ENCODE measurements at places on chromosomes 2 and 18.
A peak's percentile ranks its signal among the peaks of the same experiment; 100 is the strongest.

DNA sequence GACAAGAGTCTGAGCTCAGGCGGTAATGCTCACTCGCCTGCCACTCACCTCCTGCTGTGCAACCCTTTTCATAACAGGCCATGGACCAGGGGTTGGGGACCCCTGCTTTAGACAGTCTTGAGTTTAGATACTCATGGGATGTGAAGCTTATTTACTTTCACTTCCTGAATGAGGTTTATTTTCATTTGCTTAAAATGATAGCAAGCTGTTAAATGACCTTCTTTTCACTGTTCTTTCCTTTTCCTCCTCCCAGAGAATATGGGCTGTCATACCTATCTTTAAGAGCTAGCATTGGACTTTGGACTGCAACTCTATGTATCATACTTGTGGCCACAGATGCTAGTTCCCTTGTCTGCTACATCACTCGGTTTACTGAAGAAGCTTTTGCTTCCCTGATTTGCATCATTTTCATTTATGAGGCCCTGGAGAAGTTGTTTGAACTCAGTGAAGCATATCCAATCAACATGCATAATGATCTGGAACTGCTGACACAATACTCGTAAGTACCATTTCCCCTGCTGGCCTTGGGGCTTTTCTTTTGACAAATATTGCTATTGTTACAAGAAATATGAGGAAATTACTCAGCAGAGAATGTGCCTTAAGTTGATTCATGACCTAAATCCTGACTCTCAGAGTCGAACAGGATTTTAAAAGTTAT lies 168.5 kb downstream of the DPP4 start:
- DNase-seq, result no peak

- peak; percentile 100 for DNase-seq
Observed at GRCh38 chr2:44168681-44169154, at the start of gene PPM1B. Gene PPM1B, plus strand, starts transcription at chr2:44168875. Its CDS starts 32,325 bp downstream, at chr2:44201200.

- DNase-seq, result no peak
Observed at GRCh38 chr2:188969651-188970050, 4.5 kb upstream of the COL3A1 start.

GRCh38 chr2:47414682-47415458 lies 11.9 kb downstream of the MSH2 start:
- no peak for DNase-seq

DNA sequence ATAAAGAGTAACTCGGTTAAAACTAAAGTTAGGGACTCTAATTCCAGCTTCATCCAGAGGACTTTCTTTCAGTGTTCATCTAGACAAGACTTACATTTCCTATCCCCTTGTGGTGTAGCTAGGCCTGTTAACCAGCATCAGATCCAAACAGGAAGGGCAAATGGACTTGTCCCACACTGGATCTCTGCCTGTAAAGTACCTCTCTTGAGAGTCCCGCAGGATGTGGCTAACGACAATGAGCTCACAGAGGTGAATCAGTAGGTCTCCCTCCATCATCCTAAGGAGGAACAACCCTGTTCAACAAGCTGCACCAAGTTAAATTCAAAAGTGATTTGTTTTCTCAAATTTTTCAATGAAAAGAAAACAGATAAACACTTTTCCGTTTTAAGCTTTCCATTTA lies 412.3 kb upstream of the RGPD4 start:
- DNase-seq, result no peak

GRCh38 chr18:63936156-63936931 lies 12.8 kb upstream of the HMSD start:
- peak; percentile 80 for DNase-seq

DNA sequence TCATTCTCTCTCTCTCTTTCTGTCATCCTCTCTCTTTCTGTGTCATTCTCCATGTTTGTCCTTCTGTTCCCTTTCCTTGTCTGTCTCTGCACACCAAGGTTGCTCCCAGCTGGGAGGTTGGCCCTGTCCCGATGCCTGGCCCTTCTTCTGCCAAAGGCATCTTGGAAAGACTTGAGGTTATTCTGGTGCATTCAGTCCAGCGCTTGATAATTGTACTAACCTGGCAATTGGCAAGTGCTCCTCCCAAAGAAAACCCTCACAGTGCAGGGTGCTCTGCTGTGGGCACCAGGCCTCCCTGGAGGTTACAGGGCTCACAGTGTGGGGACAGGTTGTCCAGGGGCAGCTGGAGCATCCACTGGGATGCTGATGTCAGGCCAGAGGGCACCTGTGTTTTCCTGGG lies 95.4 kb downstream of the GLI2 start:
- DNase-seq, result no peak

- no peak for DNase-seq
Observed at GRCh38 chr2:239939736-239940483, 85.2 kb downstream of the NDUFA10 start.

DNA sequence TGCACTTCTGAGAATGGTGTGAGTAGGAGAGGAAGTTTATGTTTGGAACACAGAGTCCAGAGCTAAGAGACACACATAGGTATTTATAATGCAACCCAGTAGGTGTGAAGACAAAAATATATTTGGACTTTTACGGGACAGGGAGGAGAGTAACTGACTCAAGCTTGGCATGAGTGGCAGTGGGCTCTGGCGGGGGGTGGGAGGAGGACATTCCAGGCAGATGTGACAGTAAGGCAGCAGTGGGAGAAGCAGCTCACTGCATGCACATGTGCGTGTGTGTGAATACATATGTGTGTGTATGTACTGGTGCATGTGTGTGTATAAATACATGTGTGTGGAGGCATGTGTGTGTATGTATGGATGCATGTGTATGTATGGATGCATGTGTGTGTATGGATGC lies 51.4 kb downstream of the DCDC2C start:
- no peak for DNase-seq

DNA sequence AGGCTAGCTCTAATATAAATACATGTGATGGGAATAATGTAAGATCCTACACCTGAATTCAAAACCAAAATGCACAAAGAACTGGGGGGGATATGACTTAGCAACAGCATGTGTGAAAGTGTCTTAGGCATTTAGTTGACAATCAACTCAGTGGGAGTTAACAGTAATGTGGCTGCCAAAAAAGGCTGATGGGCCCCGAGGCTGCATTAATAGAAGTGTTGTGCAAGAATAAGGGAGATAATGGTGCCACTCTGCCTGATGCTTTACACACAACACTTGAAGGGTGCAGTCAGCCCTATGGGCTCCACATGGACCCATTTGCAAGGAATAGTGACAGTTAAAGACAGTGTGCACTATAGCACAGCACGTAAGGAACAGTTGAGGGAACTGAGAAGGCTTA lies 649.4 kb upstream of the ZEB2 start:
- DNase-seq, result no peak

DNA sequence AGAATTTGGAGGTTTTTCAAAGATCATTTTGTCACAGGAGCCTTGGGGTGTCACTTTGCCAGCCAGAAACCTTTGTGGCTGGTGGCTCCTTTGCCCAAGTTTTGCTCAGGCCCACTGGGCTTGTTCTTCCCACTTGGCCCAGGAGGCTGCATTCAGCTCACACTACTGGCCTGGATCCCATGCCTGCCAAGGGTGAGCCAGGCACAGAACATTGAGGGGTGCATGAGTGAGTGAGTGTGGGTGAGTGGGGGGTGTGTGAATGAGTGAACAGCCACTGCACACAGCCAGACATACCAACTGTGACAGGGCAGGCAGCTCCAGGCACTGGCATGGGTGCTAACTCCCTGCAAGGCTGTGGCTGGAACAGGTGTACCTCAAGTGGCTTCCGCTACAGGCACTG lies 39.6 kb downstream of the FAM171B start:
- peak; percentile 13 for DNase-seq

GRCh38 chr2:234694244-234695013 lies 197.5 kb upstream of the ARL4C start:
- no peak for DNase-seq

GRCh38 chr18:79555885-79556284 lies 123.7 kb upstream of the CTDP1 start:
- no peak for DNase-seq

DNA sequence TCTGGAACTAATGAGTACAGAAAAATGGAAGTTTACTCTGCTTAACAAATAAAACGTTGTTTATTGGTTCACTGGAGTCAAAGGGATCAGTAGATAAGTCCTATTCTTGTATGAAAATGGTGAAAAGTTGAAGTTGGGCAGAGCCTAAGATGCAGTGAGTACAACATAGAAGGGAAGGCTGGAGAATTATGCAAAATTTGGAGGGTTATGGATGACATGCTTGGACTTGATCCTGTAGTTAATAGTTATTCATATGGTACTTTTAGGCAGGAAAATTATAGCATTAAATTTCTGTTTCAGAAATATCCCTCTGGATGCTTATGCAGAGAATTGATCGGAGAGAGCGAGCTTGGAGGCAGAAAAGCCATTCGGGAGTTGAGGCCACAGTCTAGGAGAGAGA lies 167.6 kb downstream of the KCNS3 start:
- no peak for DNase-seq

DNA sequence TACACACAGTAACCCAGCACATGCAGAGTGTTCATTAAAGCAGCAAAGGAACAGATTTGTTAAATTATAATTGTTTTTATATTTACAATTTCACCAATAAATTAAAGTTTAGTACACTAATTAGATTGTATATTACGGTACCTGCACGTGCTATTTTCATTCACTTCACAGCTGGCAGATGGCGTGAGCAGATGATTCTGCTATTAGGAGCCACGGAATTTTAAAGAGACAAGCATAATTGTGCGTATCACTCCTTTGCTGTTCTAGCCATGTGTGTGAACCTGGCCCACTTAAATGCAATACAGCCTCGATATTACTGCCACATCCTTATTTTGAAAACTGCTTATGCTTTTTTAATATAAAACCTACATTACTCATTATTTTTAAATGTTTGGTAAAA lies 332.8 kb upstream of the SOX11 start:
- no peak for DNase-seq

GRCh38 chr18:77132369-77133050 lies at the start of gene MBP:
Gene MBP, minus strand, starts transcription at chr18:77132783. Its CDS starts 27,522 bp downstream, at chr18:77105261.
- DNase-seq, result no peak

- no peak for DNase-seq
Observed at GRCh38 chr2:17051538-17051937, 385.9 kb upstream of the CYRIA start.

DNA sequence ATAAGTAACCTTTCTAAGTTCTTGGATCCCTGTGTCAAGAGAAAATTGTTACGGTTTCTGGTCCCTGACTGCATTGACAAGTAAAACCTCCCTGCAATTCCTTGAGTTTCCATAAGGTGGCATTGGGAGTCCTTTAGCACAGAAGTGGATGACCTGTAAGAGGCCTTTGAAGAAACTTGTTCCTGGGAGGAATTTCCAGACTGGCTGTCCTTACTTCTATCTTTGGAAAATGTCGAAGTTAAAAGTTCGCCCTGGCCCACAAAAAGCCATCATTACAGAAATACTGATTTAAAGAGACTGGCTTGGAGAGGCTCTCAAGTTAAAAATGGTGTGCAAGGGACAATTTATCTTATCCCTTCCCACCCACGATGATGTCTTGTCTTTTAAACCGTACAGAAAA lies 218.4 kb downstream of the CDH20 start:
- DNase-seq, result peak; percentile 63

- no peak for DNase-seq
Observed at GRCh38 chr2:11679486-11680181, 9.6 kb upstream of the NTSR2 start.

GRCh38 chr2:18891600-18892345 lies 302.4 kb upstream of the NT5C1B start:
- DNase-seq, result no peak

- no peak for DNase-seq
Observed at GRCh38 chr18:61595615-61596251, 262.5 kb downstream of the CDH20 start.

DNA sequence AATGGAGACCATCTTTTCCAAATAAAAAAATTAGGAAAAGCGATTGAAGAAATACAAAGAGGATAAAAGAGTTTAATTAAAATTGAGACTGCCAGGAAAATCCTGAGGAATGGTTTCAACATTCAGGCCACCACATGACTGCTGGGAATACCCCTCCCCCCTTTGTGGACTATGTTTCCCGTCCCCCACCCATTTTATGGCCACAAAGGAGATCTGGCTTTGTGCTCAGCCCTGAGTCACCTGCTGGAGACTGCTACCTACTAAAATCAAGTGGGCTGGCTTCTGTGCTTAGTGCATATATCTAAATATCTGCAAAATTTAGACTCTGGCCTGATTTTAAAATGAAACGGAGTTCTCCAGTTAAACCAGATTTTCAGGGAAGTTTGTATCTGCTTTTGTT lies 10.1 kb downstream of the RND3 start:
- DNase-seq, result no peak

DNA sequence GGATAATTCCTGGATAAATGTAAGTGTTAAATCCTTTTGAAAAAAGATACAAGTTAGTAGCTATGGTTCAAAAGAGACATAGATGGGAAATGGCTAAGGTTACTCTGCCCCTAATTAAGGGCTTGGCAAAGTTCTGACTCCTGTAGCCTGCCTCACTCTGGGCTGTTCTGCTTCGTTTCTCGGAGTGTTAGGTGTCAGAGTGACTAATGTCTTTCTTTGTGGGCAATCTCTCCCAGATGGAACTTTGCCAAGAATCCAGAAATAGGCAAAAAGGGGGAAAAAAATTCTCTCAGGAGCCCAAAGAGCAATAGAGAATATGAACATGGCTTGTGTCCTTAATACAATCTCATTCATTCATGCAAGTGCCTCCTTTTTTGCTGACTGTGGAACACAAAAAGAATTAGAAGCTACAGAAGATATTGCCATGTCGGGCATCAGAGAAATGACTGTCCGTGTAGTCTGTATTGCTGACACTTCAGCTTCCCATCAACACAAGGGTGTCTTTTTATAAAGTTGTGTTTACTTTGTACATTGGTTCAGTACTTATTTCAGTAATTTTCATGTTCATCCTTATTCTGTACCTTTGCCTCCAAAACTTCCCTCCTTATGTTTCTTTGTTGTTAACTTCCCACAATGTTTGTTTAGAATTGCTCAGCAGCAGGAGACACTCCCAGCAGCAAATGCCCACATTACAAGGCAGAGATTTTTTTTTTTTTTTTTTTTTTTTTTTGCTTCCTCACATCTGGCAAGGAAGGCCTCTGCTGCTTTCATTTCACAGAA lies 134.0 kb downstream of the FTCDNL1 start:
- no peak for DNase-seq

DNA sequence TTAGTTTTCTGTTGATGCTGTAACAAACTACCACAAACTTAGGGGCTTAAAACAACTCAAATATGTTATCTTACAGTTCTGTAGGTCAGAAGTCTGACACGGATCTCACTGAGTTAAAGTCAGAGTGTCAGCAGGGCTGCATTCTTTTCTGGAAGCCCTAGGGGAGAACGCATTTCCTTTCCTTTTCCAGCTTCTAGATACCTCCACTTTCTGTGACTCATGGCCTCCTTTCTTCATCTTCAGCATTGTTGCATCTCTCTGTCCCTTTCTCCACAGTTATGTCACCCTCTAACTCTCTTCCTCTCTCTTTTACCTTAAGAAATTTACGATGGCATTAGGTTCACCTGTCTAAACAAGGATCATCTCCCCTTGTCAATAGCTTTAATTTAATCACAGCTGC lies 13.3 kb upstream of the PPP4R1 start:
- DNase-seq, result no peak

- DNase-seq, result no peak
Observed at GRCh38 chr2:202514732-202515131, 120.0 kb upstream of the FAM117B start.

GRCh38 chr18:49632588-49632987 lies 70.7 kb downstream of the LIPG start:
- no peak for DNase-seq

GRCh38 chr2:7243276-7243675 lies 326.1 kb downstream of the RNF144A start:
- no peak for DNase-seq

GRCh38 chr2:220377482-220378155 lies 750.2 kb downstream of the SLC4A3 start:
- no peak for DNase-seq
